ENCODE measurements at places on chromosomes 3 and 15.

GRCh38 chr3:195385526-195385925 is 57.3 kb downstream of the ACAP2 start:
- no peak for DNase-seq

DNA sequence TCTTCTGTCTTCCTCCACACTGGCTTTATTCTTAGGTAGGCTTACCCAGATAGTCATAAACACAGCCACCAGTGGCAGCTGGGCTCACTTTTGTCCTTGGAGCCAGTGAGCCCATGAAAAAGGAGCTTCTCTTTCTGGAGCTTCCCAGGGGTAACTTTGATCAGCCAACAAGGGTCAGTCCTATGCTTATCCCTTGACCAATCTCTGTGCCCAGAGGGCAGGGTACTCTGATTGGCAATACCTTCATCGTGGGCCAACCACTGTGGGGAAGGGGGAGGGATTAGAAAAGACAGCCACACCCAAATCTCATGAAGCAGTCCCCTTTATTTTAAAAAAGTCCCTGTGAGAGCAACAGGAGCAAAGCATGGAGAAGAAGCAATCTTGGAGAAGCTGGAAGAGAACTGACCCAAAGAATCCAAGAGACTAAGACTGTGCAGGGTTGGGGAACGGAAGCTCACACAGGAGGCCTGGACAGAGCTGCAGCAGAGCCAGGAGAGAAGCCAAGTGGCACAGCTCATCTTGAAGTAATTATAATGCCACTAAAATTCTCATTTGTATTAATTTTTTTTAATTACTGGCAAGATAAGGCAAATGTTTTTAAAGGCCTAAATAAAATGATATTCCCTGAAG is 70.4 kb downstream of the SSUH2 start:
- no peak for DNase-seq

- DNase-seq: peak; percentile 20
Measured at GRCh38 chr15:100849021-100849854, 30.4 kb upstream of the ALDH1A3 start.

DNA sequence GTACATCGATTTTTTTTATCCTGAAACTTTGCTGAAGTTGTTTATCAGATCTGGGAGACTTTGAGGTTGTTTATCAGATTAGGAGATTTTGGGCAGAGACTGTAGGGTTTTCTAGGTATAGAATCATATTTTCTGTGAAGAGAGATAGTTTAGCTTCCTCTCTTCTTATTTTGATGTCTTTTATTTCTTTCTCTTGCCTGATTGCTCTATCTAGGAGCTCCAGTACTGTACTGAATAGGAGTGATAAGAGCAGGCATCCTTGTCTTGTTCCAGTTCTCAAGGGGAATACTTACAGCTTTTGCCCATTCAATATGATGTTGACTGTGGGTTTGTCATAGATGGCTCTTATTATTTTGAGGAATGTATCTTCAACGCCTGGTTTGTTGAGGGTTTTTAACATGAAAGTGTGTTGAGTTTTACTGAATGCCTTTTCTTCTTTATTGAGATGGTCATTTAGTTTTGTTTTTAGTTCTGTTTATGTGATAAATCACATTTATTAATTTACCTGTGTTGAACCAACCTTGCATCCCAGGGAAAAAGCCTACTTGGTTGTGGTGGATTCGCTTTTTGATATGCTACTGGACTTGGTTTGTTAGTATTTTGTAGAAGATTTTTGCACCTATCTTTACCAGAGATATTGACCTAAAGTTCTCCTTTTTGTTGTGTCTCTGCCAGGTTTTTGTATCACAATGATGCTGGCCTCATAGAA is 14.9 kb upstream of the DNAAF4 start:
- no peak for DNase-seq
